ENCODE measurements at places on chromosomes 2 and 18.

GRCh38 chr2:26613241-26614215 is 27.6 kb downstream of the CIB4 start:
- DNase-seq, result no peak

DNA sequence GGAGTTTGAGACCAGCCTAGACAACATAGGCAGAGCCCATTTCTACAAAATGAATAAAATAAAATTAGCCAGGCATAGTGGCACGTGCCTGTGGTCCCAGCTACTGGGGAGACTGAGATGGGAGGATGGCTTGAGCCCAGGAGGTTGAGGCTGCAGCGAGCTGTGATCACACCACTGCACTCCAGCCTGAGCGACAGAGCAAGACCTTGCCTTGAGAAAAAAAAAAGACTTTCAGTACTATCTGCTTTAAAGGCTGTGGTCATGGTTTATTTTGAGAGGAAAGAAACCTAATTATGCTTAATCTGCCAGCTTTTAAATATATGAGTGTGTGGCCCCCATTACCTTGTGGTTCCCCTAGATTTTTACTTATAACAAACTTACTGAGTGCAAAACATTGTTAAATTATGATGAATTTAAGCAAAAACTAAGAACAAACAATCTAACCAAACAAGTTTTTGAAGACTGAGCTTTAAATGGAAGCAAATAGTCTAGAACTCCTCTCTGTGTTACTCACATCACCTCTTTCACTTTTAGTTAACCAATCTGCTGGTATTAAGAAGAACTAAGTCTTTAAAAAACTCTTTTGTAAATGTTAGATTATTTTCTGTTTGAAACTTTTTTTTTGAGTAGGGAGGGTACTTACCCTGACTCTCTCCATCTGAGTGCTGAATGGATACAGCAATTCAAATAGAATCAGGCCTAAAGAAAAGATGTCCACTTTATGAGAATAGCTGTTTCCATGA is 65.4 kb downstream of the EIF2AK3 start:
- DNase-seq, result no peak

- DNase-seq, result no peak
Observed at GRCh38 chr2:60486551-60486950, 66.9 kb downstream of the BCL11A start.

GRCh38 chr2:11808016-11808400 is 61.6 kb downstream of the LPIN1 start:
- DNase-seq, result no peak

DNA sequence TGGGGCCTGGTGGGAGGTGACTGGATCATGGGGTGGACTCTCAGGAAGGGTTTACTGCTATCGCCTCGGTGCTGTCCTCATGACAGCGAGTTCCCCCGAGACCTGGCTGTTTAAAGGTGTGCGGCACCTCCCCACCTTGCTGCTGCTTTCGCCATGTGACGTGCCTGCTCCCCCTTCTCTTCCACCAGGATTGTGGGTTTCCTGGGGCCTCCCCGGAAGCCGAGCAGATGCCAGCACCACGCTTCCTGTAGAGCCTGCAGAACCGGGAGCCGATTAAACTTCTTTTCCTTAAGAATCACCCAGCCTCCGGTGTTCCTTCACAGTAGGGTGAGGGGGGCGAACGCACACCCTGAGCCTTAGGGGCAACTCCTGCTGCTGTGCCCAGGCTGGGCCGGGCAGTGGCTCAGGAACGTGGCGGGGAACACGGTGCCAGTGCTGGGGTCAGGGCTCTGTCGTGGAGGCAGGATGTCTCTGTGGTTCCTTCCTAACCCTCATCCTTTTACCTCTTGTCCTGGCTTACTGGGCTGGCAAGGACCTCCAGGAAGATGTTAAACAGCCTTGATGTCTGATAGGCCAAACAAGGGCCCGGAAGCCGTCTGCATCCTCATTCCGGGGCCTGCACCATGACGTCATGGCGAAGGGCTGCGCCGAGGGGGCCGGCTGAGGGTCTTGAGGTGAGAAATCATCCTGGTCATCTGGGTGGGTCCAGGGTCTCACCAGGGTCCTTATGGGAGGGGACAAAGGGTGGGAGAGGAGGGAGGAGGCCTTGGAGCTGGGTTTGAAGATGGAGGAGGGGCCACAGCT is 12.7 kb downstream of the NEU4 start:
- no peak for DNase-seq

DNA sequence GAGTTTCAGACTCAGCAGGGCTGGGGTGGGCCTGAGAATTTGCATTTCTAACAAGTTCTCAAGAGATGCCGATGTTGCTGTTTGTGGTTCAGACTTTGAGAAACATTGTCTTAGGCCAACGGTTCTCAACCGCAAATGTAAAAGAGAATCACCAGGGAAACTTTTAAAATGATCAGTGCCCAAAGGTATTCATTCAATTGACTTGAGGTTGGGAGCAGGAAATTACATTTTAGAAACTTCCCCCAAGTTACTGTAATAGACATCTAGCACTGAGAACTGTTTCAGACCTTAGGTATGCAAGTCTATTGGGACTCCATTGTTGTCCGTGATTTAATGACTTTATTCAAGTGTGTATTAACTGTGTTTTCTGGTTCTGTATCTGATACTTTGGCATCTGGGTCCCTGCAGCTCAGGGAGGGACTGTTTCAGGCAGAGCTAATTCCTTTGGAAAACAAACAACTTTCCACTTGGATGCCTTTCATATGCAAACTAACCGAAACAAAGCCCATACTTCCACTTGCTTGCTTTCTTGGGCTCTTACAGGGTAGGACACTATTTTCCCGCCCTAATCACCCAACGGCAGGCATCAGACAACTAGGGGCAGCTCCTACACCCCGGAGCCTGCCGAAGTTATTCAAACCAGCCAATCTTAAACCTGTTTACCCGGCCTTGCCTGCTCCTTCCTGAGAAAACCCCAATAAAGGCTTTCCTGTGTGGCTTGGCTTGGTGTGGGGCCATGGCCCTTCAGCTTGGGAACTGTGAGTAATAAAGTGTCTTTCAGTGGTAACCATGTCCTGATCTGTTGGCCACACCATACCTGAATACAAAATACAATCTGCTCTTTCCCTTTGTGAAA is 97.6 kb downstream of the POLE4 start:
- DNase-seq, result no peak

- DNase-seq, result no peak
Observed at GRCh38 chr18:9695605-9696004, 12.5 kb upstream of the RAB31 start.

DNA sequence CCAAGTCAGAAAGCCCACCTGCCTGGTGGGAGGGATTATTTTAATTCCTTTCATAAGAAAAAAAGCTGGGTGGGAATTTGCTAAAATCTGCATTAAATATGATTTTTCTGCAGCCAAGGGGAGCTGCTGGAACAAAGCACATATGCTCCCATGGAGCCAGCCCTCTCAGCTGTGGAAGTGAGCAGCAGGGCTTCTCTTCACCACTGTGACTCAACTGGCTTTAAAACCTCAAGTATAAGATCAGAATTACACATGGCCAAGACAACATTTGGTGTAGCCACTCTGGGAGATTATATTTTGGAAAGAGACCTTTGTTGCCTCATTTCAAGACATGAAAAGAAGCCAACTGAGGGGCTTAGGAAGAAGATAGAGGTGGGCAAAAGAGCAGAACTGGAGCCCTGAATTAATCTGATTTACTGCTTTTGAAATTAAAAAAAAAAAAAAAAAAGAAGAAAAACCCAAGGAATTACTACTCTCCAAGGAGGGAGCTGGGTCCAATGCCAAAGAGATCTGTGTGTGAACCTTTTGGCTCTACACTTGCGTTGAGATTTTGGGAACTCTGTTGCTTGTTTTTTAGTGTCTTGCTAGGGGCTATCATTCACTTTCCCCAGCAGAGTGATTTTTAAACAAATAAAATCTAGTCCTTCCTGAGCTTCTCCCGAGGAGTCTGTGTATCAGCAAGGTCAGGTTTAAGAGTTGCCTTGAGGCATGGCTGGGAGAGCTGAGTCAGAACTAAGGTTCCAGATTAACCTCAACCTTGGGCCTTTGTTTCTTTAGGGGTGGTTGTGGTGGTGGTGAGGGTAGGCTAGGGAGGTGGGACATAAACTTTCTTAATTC is 6.0 kb downstream of the LHCGR start:
- no peak for DNase-seq

DNA sequence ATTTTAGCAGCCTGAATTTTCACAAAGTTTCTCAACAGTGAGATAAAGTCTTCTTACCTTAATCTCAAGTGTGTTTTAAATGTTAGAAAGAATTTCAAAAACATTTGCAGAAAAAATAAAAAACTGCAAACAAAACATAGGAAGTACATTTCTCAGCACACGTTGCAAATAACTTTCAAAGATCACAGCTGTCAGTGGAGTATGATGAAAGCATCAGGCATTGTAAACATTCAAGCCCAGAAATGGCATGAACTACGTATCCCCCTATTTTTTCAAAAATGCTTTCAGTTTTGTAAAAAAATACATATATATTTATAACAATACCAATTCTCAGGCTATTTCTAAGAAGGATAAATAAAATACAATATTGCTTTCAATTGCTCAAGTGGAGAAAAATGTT is 320.6 kb upstream of the TFPI start:
- DNase-seq, result no peak

DNA sequence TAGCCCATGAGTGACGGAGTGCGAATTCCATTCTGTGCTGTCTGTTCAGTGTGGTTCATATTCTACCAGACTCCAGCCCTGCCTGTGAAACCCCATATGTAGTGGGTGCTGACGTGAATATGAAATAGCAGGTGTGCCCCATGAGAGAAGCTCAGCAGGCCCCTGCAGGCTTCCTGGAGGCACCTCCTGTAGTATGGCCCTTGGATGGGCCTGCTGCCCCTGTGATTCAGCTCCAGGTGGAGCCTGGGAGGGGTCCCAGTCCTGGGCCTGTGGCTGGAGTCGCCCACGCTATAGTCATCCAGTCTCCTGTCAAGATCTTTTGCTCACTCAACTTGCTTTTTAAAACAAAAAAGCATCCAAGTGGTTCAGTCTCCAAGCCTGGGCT is 125.5 kb downstream of the GLI2 start:
- DNase-seq, result no peak

DNA sequence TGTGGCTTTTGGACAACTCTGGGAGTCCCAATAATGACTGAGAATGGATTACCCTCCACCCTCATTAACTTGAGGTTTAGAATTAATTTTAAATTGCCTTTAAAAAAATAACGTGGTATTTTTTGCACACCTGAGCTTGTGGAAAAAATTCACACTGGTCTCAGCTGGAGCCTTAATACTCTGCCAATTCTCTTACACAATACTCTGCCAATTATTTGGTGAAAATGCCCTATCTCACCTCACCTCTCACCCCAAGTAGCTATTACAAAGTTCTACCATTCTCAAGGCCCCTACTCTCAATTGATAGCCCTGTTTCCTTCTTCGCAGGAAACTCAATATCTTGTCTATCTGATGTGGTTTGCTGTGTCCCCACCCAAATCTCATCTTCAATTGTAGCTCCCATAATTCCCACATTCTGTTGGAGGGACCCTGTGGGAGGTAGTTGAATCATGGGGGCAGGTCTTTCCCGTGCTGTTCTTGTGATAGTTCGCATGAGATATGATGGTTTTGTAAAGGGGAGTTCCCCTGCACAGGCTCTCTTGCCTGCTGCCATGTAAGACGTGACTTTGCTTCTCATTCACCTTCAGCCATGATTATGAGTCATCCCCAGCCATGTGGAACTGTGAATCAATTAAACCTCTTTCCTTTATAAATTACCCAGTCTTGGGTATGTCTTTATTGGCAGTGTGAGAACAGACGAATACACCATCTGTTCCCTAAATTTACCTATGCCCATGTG is 27.4 kb upstream of the C2orf69 start:
- no peak for DNase-seq

DNA sequence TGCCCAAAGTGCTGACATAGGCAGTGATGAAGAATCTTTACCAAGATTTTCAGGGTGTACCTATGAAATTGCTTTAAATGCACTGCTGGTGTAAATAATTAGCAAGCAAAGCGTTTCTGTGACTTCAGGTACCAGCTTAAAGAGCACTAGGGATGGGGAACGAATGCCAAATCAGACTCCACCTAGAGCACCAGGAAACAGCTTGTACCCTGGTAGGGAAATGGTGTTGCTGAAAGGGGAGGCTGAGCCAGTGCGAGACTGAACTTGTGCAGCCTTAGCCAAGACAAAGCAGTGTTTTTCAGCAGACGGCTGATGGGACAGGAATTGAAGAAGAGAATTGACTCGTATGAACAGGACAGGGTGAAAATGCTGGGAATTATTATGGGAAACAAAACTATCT is 65.6 kb downstream of the TWSG1 start:
- DNase-seq, result no peak

DNA sequence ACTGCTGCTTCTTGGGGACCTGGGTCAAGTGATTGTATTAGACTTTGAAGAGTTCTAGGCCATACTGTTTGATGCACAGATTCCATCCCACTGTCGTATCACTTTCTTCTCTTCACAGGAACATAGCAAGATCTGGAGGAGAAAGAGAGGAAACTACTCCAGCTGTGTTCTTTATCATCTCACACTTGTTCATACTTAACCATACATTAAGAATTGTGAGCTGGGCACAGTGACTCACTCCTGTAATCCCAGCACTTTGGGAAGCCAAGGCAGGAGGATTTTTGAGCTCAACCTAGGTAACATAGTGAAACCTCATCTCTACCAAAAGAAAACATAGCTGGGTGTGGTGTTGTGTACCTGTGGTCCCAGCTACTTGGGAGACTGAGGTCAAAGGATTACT is 111.7 kb downstream of the PARD3B start:
- no peak for DNase-seq

- DNase-seq, result no peak
Observed at GRCh38 chr2:218485986-218486667, 67.2 kb downstream of the VIL1 start.

DNA sequence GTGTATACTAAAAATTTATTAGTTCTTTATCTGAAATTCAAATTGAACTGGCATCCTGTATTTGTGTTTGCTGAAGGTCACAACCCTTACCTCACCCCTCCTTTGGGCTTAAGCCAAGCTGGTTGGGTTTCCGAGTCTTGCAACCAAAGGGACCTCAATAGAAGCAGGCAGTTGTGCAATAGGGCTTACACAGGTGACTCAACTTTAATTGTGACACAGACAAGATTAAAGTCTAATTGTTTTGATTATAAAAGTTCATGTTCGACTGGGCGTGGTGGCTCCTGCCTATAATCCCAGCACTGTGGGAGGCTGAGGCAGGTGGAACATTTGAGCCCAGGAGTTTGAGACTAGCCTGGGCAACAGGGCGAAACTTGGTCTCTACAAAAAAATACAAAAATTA is 71.5 kb downstream of the RAB31 start:
- DNase-seq, result no peak

- peak; percentile 64 for DNase-seq
Observed at GRCh38 chr18:36769611-36770314, 59.0 kb downstream of the TPGS2 start.

DNA sequence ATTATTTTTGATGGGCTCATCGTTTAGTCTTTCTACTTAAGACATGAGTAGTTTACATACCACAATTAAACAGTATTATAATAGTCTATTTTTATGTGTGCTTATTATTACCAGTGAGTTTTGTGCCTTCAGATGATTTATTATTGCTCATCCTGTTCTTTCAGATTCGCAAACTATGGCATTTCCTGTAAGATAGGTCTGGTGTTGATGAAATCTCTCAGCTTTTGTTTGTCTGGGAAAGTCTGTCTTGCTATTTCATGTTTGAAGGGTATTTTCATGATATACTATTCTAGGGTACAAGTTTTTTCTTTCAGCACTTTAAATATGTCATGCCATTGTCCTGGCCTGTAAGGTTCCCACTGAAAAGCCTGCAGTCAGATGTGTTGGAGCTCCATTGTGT is 101.3 kb downstream of the DNAH7 start:
- no peak for DNase-seq

All from erythroblast (primary cell).